ENCODE measurements at places on chromosomes 1 and 21. TPM values are rescaled to one million over a fixed set of nuclear protein-coding genes. Genes with fewer than 3 reads are reported as not detected.

GRCh38 chr1:230287674-230288315 lies 138.3 kb downstream of the PGBD5 start:
- no peak for DNase-seq

GRCh38 chr1:151613282-151613780 lies 1.5 kb downstream of the SNX27 start:
- DNase-seq = peak; percentile 19

- no peak for DNase-seq
Observed at GRCh38 chr1:211534545-211535291, 42.8 kb upstream of the RD3 start.

DNA sequence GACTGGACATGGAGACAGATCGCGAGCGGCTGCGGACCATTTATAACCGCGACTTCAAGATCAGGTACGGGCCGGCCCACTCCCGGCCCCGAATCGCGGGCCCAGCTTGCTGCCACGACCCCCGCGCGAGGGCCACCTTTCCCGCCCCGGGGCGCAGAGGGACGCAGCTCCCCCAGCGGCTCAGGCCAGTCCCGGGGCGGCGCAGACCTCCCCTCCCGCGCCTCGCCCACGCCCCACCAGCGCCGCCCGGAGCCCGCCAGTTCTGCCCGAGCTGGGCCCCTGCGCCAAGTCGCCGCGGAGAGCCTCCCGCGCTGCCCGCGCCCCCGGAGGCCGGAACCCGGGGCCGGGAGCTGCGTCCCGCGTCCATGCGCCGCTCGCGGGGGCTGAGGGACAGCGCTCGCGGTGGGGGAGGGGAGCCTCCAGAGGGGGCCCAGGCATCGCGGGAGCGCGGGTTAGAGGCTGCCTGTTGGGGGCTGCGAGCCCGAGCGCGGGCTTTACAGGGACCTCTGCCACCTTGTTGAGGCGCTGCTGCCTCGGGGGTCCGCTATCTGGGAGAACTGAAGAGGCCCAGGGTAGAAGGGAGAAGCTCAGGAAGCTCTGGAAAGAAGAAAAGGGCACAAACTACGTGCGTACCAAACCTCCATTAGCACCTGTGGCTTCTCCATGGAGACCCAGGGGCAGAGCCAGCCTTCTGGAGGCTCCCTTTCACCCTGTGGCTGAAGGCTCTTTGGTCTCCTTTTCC lies 698 bp downstream of the MOV10 start:
- DNase-seq = peak; percentile 62

DNA sequence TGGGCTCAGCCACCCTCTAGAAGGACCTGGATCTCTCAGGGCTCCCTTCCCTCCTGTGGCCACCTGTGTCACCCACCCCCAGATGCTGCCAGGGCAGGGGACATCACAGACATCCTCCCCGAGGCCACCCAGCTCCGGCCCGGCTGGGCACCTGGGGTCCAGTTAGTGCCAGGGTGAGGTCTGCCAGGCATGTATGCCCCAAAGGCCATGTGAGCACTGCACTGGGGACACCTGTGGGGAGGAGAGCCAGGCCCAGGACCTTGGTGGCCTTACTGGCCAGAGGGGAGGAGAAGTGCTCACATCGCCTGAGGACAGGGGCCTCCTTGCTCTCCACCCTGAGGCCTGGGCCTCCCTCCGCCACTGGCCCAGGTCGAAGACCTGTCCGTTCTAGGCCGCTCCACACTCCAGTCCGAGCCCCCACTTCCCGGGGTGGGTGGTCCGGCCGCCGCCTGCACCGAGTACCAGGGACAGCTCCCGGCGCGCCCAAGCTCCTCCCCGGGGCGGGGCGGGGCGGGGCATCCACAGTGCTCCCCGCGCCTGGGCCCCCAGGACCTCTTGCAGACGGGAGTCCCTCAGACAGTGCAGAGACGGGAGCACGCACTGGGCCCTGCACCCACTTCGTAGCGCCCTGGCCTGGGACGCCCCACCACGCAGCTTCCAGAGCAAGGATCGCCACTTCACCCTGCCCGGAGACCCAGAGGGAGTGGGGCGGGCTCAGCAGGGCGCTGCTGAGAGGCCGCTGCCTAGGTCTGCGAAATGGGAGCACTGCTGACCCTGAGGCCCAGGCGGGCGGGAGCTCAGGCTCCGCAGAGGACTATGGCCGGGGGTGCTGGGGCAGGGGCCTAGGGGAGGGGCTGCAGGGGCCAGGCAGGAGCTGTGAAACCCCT lies 34.3 kb upstream of the CCDC27 start:
- peak; percentile 43 for DNase-seq

- no peak for DNase-seq
Observed at GRCh38 chr1:168007691-168008090, 70.8 kb upstream of the MPC2 start.

DNA sequence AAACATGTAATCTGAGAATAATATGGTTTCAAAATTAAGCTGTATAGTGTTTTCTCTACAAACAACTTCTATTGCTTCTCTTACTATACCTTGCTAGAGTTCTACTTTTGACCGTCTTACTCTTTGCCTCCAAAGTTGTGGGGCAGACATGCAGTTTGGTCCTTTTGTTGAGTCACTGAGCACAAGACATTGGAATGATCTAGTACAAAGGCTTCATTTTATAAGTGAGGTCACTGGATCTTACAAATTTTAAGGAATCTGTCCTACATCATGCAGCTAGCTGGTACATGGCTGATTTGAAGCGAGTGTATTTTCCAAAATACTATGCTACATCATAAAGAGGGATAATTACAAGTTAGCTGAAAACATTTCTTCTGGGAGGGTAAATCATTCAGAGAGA lies 28.8 kb downstream of the OR10J1 start:
- DNase-seq = no peak

GRCh38 chr1:230854423-230854822 lies 13.9 kb downstream of the C1orf198 start:
- no peak for DNase-seq

- no peak for DNase-seq
Observed at GRCh38 chr1:199932462-199932861, 95.0 kb upstream of the NR5A2 start.

- DNase-seq = no peak
Observed at GRCh38 chr1:244460197-244460596, 876 bp upstream of the CATSPERE start.

GRCh38 chr1:206912445-206913095 lies 9.2 kb downstream of the FCMR start:
- peak; percentile 88 for DNase-seq

Gene GPR61
- 3.1 TPM for total RNA-seq

Gene GPATCH3
- total RNA-seq = 5.3 TPM

Gene PLPPR4
- total RNA-seq = 9.9 TPM

Gene DPYD
- total RNA-seq = 24.1 TPM

Gene CCDC185
- not detected for total RNA-seq
